Activated CD8-positive, alpha-beta memory T cell treated with anti-CD3 and anti-CD28 coated beads for 24 hours (primary cell): ENCODE measurements at places on chromosomes 1 and 21.

- DNase-seq = peak; percentile 37
These were observed 32.9 kb upstream of the CSF1 start for GRCh38 chr1:109877776-109878175.

DNA sequence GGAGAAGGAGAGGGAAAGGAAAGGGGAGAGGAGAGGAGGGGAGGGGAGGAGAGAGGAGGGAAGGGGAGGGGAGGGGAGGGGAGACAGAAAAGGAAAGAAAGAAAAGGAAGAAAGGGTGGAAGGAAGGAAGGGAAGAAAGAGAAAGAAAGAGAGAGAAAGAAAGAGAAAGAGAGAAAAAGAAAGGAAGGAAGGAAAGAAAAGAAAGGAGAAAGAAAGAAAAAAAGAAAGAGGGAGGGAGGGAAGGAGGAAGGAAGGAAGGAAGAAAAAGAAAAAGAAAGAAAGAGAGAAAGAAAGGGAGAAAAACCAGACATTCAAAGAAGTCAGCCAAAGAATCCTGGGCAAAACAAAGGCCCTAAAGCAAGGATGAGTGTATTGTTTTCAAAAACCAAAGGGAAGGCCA, 125.7 kb upstream of the SPATA6 start:
- no peak for DNase-seq

- no peak for DNase-seq
These were observed 153.5 kb downstream of the RERE start for GRCh38 chr1:8663915-8664329.

GRCh38 chr21:33434770-33435360, 31.7 kb downstream of the IFNGR2 start:
- DNase-seq = peak; percentile 78

- DNase-seq = no peak
These were observed 4.9 kb downstream of the VWA1 start for GRCh38 chr1:1440262-1441001.

- DNase-seq = no peak
These were observed 558.2 kb upstream of the USP24 start for GRCh38 chr1:55773211-55773940.

DNA sequence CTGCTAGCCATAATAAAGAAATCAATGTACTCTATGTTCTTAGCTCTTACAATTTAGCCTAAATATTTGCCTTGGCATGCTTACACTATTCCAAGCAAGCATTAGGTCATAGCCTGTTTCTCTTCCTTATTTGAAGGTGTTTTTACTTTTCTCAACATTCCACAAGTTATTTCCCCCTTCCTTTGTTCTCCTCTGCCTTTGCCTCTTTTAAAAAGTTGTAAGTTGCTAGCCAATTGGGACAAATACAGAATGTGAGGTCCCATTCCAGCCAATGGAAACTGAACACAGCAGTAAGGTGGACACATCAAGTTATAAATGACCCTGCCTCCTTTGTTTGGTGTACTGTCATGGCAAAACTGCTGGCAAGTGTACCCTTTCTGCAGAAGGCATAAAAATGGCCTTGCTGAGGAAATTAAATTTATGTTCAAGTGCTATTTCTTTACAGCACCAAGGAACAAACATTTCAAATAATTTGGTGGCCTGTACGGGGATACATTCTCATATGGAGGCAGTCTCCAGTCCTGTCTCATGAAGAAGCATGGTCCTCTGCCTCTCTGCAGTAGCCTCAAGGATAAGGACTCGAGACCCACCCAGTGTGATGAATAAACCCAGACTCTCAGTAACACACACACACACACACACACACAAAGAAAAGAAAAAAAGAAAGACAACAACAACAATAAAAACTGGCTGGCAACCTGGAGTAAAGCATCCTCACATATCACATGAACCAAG, 28.8 kb upstream of the FMO1 start:
- no peak for DNase-seq

- DNase-seq = no peak
These were observed 1171.0 kb downstream of the MRPL39 start for GRCh38 chr21:24436236-24436635.

DNA sequence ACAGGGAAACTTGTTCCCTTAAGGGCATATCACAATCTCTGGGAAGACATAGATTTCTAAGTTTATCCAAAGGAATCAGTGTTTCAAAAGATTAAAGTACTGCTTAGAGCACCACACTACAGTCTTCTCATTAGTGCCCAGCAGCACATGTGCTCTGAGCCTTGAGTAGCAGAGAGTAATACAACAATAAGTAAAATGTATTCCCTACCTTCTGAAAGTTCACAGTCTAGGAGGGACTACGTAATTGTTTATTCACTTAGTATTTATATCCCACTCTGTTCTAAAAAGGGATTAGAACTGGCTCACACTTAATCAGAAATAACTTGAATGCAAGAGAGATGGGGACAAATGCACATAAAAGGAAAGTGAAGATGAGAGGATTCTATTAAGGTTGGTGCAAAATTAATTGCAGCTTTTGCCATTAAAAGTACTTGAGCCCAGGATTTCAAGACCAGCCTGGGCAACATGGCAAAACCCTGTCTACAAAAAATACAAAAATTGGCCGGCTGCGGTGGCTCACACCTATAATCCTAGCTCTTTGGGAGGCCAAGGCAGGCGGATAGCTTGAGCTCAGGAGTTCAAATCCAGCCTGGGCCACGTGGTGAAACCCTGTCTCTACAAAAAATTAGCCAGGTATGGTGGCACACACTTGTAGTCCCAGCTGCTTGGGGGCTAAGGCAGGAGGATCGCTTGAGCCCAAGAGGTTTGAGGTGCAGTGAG, 9.0 kb downstream of the SYNC start:
- DNase-seq = no peak

- no peak for DNase-seq
These were observed 13.8 kb downstream of the RGS4 start for GRCh38 chr1:163082971-163083370.

GRCh38 chr1:170010443-170010842, 64.1 kb downstream of the KIFAP3 start:
- no peak for DNase-seq
